Activated B cell treated with CpG ODN at 0.5 μM for 24 hours (primary cell): ENCODE measurements at places on chromosomes 2 and 18. TPM values are rescaled to one million over a fixed set of nuclear protein-coding genes. Genes with fewer than 3 reads are reported as not detected.

CNTNAP5 gene
- not detected in 2 replicates for total RNA-seq

PRKRA gene
- 49.6 and 61.3 TPM in 2 replicates for total RNA-seq

GPR35 gene
- total RNA-seq: 1.6 TPM in 2 replicates

IL1B gene
- 0.53 and 0.71 TPM in 2 replicates for total RNA-seq

DOK6 gene
- total RNA-seq: not detected in 2 replicates

EML6 gene
- 25.3 and 31.5 TPM in 2 replicates for total RNA-seq

ACTR1B gene
- 55.0 and 55.9 TPM in 2 replicates for total RNA-seq

STAMBP gene
- 32.2 and 35.4 TPM in 2 replicates for total RNA-seq
